ENCODE measurements at places on chromosomes 12 and 14.

DNA sequence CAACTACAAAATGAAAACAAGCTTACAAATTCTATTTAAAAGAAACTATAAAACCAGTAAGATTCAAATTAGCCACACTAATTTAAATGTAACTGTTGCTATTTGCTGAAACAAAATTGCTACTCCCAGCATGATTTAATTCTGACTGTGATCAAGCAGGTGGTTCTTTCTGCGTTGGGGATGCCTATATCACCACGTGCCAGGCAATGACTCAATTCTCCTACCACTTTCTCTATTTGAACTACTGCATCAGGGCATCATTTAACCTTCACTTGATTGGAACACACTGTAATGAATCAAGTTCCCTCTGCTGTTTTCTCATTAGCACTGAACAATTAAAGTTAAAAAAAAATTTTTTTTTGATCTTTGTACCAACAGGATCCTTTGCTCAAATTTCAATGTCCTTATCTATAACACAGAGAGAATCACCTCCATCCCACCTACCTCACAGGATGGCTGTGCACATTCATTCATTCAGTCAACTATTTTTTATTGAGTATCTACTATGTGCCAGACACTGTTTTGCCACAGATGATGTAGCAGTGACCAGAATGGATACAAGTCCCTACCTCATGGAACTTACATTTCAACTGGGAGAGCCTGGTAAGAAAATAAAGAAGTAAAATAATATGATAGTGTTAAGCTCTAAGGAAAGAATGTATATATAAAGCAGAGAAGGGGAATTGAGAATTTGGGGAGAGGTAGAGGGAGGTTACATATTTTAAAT is 8.0 kb upstream of the ACTN1 start:
- DNase-seq = no peak

DNA sequence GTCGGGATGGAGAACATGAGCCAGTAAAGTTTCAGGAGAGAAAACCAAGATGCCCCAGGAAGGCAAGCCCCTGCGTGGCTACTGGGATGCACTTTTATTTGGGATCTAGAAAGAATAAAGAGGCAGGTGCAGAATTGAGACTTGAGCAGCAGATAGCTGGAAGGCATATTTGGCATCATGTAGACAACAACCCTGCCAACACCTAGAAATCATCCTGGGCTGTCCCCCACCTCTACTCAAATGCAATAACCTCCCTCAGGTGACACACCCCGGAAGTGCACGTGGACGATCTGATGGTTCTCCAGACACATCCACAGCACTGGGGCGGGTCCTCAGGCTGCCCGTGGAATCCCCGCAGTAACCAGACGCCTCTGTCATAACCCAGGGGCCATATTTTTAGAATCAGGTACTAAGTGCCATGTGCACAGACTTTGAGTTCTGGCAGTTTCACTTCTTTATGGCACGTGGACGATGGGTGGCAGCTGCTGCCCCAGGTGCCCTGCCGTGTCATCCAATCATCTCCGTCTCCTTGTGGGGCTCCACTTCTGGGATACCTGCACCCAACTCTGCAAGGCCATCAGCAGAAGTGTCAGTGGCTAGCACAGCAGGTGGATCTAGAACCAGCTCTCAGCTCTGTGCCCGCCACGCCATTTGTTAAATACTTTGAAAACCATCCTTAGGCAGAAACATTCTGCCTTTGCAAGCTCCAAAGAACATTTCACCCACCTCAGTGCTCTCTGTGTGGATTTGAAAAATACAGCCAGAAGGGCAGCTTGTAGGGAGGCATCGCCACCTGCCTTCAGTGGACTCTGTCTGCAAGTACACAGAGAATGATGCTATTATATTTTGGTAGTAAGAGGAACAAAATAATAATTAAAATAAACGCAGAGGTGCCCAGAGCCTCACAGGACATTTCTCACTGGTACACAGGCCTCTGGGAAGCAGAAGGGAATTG is 771.7 kb upstream of the TMEM132C start:
- DNase-seq = no peak

DNA sequence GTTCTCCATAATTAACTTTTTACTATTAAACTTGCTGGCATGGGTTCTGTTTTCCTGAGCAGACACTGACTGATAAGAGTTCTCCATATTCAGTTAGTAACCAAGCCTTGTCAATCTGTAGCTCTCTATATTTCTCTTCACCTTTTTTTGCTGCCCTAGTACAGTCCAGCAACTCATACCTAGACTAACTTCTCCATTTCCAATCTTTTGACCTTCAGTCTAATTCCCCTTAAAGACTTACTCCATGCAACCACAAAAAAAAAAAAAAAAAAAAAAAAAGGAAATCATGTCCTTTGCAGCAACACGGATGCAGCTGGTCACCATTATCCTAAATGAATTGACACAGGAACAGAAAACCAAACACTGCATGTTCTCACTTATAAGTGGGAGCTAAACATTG is 125.7 kb upstream of the KRAS start:
- DNase-seq = no peak

DNA sequence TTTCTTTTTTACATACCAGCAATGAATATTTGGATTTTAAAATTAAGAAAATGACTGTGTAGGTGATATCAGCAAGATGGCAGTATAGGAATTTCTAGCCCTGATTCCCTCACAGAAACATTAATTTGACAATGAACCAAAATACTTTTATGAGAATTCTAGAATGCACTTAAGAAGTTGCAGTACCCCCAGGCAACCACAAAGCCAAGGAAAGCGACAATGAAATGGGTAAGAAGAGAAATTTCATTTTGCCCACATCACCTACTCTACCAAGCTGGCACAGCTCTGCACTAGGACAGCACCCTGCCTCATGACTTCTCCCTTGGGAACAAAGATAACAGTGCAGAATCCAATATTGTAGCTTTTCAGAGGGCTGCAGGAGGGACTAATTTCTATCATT is 6.6 kb downstream of the OR9K2 start:
- DNase-seq = no peak

GRCh38 chr12:47799357-47799955 is 20.2 kb downstream of the HDAC7 start:
- no peak for DNase-seq

DNA sequence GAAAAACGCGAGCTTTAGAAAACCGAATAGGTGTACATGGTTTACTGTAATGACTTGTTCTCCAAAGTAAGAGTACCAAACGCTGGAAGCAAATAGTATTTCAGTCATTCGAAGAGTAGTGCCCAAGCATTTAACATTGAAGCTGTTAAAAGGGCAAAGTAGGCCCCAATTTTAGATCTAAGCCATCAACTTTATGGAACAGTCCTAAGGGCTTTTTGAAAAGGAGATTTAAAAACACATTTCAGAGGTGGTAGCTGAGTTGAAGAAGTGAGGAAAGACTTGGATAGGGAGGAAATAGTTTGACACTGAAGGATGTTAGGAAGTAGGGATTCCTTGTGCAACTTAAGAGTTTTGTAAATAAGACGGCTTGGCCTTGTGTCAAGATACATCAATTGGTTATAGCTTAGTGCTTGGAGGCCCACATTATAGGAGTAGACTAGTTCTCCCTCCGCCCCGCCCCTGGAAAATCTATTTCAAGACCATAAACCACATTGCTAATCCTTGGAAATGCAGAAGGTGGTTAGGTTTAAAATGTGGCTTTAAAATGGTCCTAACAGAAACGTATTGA is 783 bp upstream of the TUBA1B start:
- DNase-seq = no peak

Data from CD4-positive, alpha-beta T cell treated with Interleukin-1 beta for 1 hour (primary cell).